Vein endothelial cell (primary cell): ENCODE measurements at places on chromosomes 6 and 20. TPM values are rescaled to one million over a fixed set of nuclear protein-coding genes. Genes with fewer than 3 reads are reported as not detected.

The ZNF322 gene
- total RNA-seq = 13.4 and 17.7 TPM in 2 replicates

The SIGLEC1 gene
- total RNA-seq = not detected in 2 replicates

The TREM2 gene
- not detected in 2 replicates for total RNA-seq

The BEND6 gene
- 0.19 and 0.33 TPM in 2 replicates for total RNA-seq

The ZFAND3 gene
- total RNA-seq = 17.4 and 19.3 TPM in 2 replicates

The RAET1L gene
- total RNA-seq = not detected in 2 replicates

The GPX5 gene
- total RNA-seq = not detected in 2 replicates

The TSHZ2 gene
- 0.96 and 0.98 TPM in 2 replicates for total RNA-seq

The SSTR4 gene
- total RNA-seq = not detected in 2 replicates

The RIPOR2 gene
- total RNA-seq = under 0.01 and 0.10 TPM in 2 replicates

The KIF25 gene
- total RNA-seq = not detected in 2 replicates

The IMPG1 gene
- total RNA-seq = 0.29 TPM in 1 of 2 replicates, not detected in the other

The ADAM33 gene
- under 0.01 TPM in 1 of 2 replicates, not detected in the other for total RNA-seq

The ZSCAN9 gene
- 16.7 and 20.6 TPM in 2 replicates for total RNA-seq

The VGLL2 gene
- total RNA-seq = not detected in 2 replicates

The PRDM13 gene
- total RNA-seq = not detected in 2 replicates

The SLC17A1 gene
- not detected in 2 replicates for total RNA-seq

The SFTA2 gene
- total RNA-seq = not detected in 2 replicates

The SPINT3 gene
- not detected in 2 replicates for total RNA-seq

The FITM2 gene
- 7.5 and 7.8 TPM in 2 replicates for total RNA-seq

The POPDC3 gene
- 1.3 and 3.0 TPM in 2 replicates for total RNA-seq

The PLAGL2 gene
- total RNA-seq = 6.9 and 7.5 TPM in 2 replicates

The PPP1R3G gene
- total RNA-seq = 0.38 and 0.98 TPM in 2 replicates

The VARS1 gene
- total RNA-seq = 78.5 and 88.8 TPM in 2 replicates

The PMEPA1 gene
- total RNA-seq = 11.8 and 25.2 TPM in 2 replicates

The FRK gene
- total RNA-seq = under 0.01 and 0.10 TPM in 2 replicates

The TRIM10 gene
- total RNA-seq = not detected in 2 replicates

The SIRPB1 gene
- 0.10 and 1.6 TPM in 2 replicates for total RNA-seq
